ENCODE measurements at places on chromosomes 5 and 9. TPM values are rescaled to one million over a fixed set of nuclear protein-coding genes. Genes with fewer than 3 reads are reported as not detected.

Gene ASPN
- 11.2 TPM for total RNA-seq

Gene ROR2
- 5.8 TPM for total RNA-seq

Gene LCN15
- not detected for total RNA-seq

Gene F2RL1
- 6.0 TPM for total RNA-seq

All from bronchial smooth muscle cell (primary cell).